Stimulated activated CD4-positive, alpha-beta T cell treated with anti-CD3 and anti-CD28 coated beads, Interleukin-15, amount 100 ng/mL, for 1 hour (primary cell): ENCODE measurements at places on chromosomes 1 and 21.

DNA sequence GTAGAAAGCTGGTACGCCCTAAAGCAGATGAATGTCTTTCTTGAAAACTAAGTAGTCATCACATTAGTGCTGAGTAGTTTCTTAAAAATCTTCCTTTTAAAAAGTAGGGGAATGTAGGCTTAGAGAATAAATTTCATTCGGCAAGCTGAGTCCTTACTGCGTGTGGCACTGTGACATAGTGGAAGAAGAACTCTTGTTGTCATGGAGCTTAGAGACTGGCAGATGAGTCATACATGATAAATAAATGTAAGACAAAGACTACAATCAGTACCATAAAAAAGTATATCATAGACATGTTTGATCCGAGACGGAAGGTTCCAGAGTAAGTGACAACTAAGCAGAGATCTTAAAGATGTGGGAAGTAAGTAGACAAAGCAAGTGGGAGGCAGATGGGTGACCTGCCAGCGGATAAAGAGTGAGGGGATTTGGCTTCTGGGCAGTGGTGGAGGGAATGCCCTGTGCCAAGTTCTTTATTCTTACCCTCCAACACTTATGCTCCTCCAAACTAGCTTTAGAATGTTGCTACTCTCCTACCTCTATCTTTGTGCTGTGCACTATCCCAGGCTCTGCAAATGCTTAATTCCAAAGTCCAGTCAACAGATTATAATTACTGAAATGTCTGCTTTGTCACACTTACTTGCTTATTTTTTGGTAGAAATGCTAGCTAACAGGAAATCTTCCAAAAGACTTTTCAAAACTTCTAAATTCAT, 608.5 kb upstream of the USP24 start:
- no peak for DNase-seq

DNA sequence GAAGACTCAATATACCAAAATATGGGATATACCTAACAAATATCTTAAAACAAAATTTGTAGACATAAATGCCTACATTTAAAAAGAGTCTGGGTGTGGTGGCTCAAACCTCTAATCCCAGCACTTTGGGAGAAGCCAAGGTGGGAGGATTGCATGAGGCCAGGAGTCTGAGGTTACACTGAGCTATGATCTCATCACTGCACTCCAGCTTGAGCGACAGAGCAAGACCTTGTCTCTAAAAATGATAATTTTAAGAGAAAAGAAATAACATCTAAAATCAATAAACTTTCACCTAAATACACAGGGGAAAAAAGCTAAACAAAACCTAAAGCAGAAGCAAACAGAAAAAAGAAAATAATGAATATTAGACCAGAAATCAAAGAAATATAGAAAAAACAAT, 102.7 kb upstream of the PBX1 start:
- no peak for DNase-seq

GRCh38 chr1:180839547-180839946, 73.2 kb upstream of the KIAA1614 start:
- no peak for DNase-seq

DNA sequence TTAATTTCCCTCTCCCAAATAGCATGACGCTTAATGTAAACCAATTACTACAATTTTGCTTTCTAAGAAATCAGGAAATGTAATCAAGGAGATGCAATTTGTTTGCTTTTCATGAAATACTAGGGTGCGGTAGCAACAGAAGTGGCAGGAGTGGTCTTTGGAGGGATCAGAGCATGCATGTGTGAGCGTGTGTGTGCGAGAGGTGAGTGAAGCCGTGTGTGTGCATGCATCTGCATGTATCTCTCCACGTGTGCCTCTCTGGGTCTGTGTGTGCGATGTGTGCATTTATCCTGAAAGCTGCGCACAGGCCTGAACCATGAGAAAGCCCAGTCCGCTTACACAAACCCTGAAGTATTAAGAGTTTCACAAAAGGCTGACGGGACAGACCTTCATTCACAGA, 249.8 kb upstream of the C1orf174 start:
- DNase-seq: no peak

DNA sequence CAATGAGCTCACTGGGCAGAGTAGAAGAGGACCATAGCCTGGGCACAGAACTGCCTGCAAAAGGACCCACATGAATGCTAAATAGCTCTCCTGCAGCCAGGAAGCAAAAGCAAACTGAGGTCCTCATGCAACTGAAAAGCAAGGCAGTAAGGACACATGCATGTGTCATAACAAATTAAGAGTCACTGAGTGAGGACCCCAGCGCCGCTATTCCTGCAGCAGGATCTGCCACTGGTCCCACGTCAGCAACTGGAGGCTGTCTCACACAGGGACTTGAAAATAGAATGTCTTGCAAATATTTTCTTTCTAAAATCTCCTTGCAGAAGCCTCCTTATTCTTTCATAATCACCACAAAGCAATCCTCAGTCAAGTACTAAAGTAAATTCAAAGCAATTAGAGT, 559.6 kb upstream of the DAB1 start:
- no peak for DNase-seq

DNA sequence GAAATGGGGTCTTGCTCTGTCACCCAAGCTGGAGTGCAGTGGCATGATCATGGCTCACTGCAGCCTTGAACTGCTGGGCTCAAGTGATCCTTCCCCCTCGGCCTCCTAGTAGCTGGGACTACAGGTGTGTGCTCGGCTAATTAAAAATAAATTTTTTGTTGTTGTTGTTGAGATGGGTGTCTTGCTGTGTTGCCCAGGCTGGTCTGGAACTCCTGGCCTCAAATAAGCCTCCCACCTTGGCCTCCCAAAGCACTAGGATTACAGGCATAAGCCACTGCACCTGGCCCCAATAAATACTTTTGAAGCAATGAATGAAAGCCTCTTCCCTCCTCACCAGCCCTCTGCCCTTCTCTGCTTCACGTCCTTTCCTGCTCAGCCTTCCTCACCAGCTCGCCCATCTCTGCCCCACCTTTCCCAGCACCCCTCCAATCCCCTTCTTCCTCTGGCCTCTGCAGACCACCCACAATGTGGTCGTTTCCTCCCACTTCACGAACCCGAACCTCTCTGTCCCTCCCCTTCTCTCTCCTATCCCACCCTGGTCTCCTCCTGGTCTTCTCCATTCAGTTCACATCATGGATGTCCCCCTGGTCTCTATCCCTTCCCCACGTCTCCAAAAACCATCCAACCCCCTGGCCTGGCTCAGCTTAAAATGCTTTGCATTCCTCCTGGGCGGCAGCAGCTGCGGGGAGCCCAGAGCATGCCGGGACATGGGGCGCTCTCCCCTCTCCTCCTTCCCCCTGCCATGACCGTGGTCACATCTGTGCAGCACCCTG, 38.4 kb downstream of the RAP1GAP start:
- DNase-seq: no peak

DNA sequence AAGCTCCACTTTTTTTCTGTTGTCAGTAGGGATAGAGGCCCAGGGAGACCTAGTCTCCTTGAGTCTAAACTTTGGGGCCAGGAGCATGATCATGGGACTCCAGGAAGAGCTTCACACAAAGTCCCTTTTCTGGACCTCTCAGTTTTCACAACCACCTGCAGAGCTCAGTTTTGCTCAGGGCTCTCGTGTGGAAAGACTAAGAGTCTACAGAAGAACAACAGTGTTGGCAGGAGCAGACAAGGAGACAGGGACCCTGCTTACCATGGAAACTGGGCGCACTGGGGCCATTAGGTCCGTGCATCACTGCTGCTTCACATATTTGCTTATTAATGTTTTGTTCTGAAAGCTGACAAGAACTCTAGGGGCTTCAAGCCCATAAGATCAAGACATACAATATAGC, 63.9 kb upstream of the HSD17B7 start:
- DNase-seq: no peak

GRCh38 chr1:165344736-165345135, 11.8 kb downstream of the LMX1A start:
- no peak for DNase-seq

DNA sequence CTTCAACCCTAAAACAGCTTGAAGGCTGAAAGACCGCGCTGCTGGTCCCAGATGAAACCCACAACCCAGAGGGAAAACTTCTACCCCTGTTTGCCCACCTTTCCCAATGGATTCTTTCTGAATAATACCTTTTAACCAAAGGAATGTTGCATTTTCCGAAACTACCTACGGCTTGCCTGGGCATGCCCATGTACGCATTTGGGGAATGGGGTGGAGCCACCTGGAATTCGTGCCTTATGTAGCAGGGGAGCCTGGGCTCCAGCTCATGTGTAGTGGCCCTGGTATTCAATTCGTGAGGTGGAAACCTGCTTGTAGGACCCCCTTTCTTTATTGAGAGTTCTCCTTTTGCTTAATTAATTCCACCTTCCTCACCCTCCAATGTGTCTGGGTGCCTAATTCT, 256.6 kb upstream of the RGS18 start:
- no peak for DNase-seq
